HepG2 (cell line): ENCODE measurements at places on chromosomes 13 and 19.
A peak's percentile ranks its signal among the peaks of the same experiment; 100 is the strongest.

- DNase-seq = no peak
These were observed 389.0 kb upstream of the SLITRK6 start for GRCh38 chr13:86188170-86188569.

DNA sequence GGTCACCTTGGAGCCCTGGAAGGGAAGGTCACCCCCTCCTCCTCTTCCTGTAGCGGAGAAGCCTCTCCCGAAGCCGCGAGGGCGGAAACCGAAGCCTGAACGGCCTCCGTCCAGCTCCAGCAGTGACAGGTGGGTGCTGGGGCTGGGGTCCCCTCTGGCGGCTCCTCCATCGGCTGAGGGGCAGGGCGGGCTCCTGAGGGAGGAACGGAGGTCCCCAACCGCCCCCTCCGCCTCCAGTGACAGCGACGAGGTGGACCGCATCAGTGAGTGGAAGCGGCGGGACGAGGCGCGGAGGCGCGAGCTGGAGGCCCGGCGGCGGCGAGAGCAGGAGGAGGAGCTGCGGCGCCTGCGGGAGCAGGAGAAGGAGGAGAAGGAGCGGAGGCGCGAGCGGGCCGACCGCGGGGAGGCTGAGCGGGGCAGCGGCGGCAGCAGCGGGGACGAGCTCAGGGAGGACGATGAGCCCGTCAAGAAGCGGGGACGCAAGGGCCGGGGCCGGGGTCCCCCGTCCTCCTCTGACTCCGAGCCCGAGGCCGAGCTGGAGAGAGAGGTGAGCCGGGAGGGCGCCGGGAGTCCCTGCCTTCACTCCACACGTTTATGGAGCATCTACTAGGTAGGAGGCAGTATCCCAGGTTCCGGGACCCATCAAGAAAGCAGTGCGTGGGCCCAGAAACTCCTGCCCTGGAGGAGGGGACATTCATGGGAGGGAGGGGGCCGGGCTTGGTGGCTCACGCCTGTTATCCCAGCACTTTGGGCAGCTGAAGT lies 22.0 kb downstream of the HDGFL2 start:
- DNase-seq = no peak

GRCh38 chr19:29294343-29294811 lies 81.4 kb upstream of the UQCRFS1 start:
- DNase-seq = no peak

DNA sequence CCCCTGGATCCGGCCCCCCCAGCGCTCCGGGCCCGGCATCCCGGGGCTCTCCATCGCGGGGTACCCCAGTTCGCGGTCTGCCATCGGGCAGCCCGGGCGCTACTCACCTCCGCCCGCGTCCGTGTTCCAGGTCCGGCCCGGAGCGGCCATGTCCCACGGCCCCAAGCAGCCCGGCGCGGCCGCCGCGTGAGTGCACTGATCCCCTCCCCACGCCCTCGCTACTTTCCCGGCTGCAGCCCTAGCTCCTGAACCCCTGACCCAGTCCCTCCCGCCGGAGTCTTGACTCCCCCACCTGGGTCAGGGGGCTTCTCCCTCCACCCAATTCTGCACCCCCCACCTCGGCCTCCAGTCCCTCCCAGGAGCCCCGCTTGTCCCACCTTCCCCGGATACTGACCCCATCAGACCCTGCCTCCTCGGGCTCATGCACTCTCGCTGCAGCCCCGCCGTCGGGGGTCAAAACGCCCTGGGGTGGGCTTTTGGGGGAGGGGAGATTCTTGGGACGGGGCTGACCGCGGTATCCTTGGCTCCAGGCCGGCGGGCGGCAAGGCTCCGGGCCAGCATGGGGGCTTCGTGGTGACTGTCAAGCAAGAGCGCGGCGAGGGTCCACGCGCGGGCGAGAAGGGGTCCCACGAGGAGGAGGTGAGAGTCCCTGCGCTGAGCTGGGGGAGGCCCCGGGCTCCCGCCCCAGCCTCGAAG lies 566 bp downstream of the HMG20B start:
- DNase-seq = no peak

DNA sequence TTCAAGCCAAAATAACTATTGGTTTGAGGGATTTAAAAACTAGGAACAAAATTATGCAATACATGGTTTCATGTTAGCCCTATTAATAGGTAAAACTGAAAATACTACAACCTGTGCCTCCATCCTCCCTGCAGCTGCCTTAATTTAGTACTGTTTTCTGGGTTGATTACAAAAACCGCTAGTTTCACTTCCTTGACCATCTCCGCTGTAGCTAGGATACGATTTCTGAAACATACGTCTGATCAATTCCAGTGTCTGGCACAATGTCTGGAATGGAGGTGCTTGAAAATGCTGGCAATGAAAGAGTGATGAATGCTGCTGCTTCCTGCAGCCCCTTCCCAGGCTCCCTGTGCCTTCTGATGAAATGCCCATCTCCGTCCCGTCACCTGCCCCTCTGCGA lies 273.5 kb downstream of the SHISA2 start:
- no peak for DNase-seq

GRCh38 chr19:37948362-37948761 lies 41.4 kb downstream of the SIPA1L3 start:
- DNase-seq = no peak

DNA sequence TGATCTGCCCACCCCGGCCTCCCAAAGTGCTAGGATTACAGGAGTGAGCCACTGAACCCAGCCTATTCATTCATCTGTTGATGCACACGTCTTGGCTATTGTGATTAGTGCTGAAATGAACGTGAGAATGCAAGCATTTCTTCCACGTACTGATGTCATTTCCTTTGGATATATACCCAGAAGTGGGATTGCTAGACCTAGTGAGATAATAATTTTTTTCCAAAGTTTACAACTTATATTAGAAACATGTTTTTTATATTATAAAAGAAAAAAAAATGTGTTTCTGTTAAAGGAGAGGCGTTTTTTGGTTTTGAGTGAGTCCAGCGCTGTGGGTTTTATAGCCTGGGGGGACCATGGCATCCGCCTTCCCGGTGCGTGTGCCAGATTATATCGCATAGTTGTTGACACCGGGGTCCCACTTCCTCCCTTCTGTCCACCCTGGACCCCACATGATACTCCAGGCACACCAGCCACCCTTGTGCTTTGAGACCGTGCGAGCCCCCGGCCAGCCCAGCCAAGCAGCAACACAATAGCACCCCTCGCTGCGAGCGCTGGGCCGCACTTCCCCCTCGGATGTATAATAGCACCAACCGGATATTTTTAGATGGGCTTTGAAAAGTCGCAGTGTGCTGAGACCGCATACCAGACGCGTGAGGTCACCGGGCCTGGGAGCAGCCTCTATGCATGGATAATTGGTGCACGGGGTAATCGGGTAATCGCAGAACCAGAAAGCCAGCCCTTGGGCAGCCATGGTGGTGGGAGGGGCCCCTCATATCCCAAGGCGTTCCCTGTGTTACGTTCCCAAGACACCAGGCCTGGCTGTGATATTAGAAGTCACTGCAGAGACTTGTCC lies 59.6 kb downstream of the MYO9B start:
- peak; percentile 87 for DNase-seq

- peak; percentile 76 for DNase-seq
These were observed 113.2 kb downstream of the TM9SF2 start for GRCh38 chr13:99614465-99614885.

- peak; percentile 67 for DNase-seq
These were observed 6.0 kb upstream of the TNFAIP8L1 start for GRCh38 chr19:4633140-4633967.

- DNase-seq = no peak
These were observed 16.5 kb downstream of the MIER2 start for GRCh38 chr19:328025-328505.

DNA sequence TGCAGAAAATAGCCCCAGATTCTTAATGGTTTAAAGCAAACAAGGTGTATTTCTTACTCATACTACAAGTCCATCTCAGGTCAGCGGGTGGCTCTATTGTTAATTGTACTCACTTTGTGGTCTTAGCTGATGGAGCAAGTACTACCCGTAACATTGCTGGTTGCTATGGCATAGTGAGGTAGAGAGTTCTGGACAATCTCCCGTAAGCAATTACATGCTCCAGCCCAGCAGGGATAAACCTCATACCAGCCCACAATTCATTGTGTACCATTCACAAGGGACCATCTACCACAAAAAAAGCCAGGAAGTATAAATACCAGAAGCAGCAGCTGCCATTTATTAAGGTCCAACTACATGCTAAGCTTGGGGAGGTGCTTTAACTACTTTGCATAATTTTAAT lies 167.1 kb downstream of the PCDH9 start:
- DNase-seq = no peak

DNA sequence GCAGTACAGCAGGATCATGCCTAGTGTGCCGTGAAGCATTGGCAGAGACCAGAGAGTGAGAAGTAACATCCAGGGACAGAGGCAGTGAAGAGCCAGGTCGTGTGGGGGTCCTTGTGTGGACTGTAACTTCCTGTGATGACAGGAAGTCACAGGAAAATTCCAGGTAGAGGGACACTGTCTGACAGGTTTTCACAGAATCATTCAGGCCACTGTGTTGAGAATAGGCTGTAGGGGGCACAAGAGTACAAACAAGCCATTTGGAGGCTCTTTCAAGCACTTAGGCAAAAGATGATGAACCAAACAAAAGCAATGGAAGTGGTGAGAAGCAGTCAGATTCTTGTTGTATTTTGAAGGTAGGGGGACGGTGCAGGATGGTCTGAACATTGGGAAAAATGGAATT lies 46.4 kb downstream of the N4BP2L1 start:
- DNase-seq = peak; percentile 49

GRCh38 chr19:20660473-20661140 lies 764 bp downstream of the ZNF626 start:
- DNase-seq = no peak

GRCh38 chr13:99892196-99892613 lies 79.4 kb downstream of the ZIC5 start:
- DNase-seq = no peak

DNA sequence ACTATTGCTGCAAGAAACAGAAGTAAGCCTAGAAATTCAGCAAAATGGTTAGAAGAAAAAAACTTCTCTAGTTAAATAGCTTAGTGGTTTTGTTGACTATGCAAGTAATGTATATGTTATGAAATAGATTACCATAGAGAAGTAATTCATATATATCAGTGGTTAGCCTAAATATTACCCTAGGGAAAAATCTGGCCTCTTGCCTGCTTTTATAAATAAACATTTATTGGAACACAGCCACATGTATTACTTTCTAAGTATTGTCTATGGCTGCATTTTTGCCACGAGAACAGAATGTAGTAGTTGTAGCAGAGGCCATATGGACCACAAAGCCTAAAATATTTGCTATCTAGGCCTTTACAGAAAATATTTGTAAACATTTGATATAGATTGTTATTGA lies 1471.7 kb upstream of the PRR20A start:
- no peak for DNase-seq

- no peak for DNase-seq
These were observed 6.7 kb upstream of the ONECUT3 start for GRCh38 chr19:1746401-1747284.

DNA sequence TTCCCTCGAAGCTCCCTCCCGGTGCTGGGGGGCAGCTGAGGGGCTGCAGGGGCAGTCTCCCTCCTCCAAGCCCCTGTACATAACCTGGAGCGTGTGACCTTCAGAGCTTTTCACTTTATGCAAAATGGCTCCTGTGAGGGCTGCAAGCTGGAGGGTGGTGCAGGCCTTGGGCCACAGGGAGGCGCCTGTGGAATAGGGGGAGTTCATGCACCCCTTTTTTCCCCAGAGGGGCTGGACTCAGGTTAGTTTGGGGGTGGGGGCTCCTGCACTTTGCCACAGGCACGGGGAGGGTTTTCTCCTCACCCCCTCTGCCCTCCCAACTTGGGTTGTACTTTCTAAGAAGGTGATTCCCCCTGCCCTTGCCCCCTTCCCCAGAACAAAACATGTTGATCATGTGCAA lies 6.6 kb upstream of the PRR19 start:
- no peak for DNase-seq
